ENCODE measurements at places on chromosomes 13 and 19.
A peak's percentile ranks its signal among the peaks of the same experiment; 100 is the strongest.

- DNase-seq, result peak; percentile 93
These were observed 183.5 kb upstream of the UBL3 start for GRCh38 chr13:30033681-30034457.

GRCh38 chr19:18736415-18737336 is 53.2 kb downstream of the CRTC1 start:
- DNase-seq, result no peak

DNA sequence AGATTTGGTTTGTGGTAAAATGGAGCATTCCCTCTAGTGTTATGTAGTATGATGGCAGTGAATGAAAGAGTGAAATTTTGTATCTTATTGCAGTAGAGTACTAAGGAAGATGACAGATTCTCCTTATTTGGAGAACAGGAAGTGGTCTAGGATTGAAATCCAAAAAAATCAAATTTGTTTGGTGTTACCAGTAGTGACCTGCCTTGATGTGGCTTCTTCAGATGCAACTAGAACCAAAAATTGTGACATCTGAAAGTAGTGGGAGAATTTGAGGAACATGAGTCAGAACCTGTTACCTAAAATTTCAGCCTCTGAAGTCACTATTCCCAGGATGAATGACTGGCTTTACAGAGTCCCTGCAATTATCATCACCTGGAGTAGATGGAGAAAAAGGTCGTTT is 165.9 kb downstream of the KLF5 start:
- peak; percentile 70 for DNase-seq

DNA sequence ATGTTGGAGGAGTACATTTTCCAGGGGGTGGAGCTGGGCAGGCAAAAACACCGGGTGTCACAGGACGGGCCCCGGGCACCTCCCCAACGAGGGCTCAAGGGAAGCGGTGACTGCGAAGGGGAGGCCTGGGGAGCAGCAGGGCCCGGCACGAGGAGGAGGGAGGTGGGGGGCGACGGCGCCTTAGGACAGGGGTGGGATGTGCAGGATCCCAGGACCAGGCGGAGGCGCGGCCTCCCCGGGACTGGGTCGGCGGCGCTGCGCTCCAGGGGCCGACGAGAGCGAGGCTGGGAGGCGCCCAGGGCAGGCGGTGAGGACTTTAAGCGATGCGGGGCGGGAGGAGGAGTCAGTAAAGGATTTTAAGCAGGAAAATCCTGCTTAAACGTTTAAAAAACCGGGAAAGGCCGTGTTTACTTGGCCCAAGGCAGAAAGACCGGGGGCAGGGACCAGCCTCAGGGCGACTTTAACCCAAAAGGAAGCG is 427 bp downstream of the ZNF160 start:
- DNase-seq, result no peak

DNA sequence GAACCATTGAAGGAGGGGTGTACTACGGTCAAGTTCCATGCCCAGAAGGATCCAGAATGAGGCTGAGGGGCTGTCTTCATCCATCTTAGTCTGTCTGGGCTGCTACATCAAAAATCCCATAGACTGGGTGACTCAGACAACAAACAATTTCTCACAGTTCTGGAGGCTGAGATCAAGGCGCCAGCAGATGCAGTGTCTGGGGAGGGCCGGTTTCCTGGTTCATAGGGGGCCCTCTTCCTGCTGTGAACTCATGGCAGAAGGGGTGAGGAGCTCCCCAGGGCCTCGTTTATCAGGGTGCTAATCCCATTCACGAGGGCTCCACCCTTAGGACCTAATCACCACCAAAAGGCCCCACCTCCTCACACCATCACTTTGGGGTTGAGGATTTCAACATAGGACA is 14.7 kb upstream of the KCTD15 start:
- DNase-seq, result no peak

DNA sequence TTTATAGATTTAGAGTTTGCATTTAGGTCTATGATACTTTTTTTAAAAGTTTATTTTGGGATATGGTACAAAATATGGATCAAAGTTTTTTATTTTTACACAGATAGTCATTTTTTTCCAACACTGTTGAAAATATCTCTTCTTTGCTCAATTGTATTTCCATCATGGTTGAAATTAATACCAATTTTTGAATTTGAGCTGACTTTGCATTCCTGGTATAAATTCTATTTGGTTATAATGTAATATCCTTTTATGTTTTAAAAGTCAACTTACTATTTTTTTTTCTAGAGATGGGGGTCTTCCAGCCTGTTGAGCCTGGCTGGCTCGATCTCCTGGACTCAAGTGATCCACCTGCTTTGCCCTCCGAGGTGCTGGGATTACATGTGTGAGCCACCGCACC is 620.1 kb downstream of the OLFM4 start:
- DNase-seq, result no peak

GRCh38 chr19:38727868-38728660 is 16.2 kb downstream of the CAPN12 start:
- no peak for DNase-seq

All from AG09309 (cell line).